ENCODE measurements at places on chromosomes 6 and 20.

- no peak for DNase-seq
Measured at GRCh38 chr6:130882370-130882769, 55.2 kb downstream of the SMLR1 start.

- no peak for DNase-seq
Measured at GRCh38 chr6:40325041-40325440, 262.1 kb downstream of the LRFN2 start.

DNA sequence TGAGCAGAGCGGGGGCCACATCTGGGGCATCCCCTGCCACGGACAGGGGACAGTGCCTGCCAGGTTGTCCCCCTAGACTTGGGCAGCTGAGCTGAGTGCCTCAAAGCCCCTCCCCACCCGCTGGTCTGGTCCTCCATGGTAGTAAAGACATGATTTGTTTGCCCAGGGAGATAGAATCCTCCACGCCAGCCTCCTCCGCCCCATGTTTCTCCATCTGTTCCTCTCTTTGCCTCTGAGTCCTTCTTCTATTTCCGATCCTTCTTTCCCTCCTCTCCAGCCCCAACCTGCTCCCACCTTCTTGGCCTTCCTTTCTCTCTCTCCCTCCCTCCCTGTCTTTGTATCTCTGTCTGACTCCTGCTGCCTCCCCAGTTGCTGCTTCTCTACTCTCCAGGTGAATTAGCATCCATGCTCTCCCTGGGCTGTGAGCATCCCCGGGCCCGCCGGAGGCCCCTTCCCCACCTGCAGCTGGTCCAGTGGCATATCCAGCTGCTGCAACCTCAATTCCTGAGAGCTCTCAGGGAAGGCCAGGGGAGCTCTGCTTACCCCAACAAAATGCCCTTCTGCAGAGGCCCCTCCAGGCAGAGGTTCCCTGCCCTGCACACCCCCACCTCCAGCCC is 45.8 kb downstream of the CPNE5 start:
- no peak for DNase-seq

DNA sequence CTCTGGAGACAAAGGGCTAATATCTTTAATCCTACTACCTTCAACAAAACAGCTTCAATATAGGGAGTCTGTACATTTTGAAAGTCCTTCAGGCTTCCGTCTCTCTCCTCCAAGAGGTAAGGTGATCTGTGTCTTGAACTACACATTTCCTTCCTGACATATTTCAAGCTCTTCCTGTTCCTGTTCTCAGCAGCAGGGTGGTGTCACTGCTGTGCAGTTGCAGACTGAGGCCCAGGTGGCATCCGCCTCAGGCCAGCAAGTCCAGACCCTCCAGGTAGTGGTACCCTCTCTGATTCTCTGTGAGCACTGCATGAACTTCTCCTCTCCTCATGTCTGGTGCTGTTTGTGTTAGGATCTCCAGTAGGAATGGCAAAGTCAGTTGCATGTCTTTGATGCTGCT is 7.8 kb downstream of the NFYA start:
- no peak for DNase-seq

DNA sequence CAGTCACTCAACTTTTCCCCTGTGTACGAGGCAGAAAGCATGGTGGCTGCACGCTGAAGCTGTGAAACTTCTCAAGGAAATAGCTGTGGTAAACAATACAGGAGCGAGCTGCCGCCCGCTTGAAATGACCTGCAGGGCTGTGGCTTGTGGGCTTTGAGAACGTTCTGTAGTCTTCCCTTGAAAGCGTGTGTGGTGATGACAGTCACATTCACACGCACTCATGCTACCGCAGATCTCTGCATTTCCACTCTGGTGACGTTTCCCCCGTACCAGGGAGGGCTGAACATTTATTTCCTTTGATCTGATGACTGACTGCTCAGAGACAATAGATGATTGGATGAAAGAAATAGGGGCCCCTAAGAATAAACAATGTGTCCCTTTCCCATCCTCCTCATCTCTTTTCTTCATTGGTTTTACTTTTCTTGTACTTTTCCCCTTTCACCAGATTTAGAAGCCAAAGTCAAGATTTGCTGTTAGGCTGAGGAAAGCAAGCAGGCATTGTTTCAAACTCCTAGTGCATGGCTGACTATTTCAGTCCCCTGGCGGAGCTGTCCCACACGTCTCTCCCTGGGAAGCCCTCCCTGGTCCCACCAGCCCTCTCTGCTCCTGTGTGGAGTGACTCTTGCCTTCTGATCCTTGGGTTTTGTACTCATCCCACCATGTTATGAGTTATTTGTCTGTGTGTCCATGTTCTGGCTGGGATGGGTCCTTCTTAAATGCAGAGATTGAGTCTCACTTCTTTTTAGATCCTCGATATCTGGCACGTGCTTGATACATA is 3.9 kb downstream of the SYTL3 start:
- no peak for DNase-seq

DNA sequence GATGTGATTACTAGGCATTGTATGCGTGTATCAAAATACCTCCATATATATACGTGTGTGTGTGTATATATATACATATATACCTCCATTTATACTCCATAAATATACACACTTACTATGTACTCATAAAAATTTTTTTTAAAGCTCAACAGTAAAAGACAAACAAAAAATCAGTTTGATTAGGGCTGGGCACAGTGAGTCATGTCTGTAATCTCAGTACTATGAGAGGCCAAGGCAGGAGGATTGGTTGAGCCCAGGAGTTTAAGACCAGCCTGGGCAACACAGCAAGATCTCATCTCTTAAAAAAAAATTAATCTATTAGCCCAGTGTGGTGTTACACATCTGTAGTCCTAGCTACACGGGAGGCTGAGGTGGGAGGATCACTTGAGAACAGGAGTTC is 24.6 kb downstream of the PDSS2 start:
- no peak for DNase-seq

GRCh38 chr20:47125758-47126591 is 230.5 kb downstream of the ZMYND8 start:
- DNase-seq = no peak

DNA sequence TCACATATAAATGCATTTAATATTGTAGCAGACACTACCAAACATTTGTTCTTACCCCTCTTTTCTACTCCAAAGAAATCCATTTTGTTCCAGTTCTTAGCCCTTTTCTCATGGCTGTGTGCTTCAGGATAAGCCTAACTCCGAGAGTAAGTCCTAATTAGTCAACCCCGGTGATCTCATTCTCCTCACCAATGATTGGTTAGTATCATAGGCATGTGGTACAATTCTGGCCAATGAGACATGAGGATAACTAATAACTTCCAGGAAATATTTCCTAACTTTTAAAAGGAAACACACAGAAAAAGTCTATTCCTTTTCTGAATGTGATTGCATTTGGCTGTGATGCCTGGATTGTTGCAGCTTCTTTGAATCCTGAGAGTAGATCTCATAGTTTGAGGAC is 116.0 kb downstream of the GPR63 start:
- no peak for DNase-seq

- no peak for DNase-seq
Measured at GRCh38 chr6:5012519-5012918, 8.7 kb upstream of the RPP40 start.

Measured in esophagus squamous epithelium (tissue), 5 donors.